ENCODE measurements at places on chromosomes 12 and 14.

DNA sequence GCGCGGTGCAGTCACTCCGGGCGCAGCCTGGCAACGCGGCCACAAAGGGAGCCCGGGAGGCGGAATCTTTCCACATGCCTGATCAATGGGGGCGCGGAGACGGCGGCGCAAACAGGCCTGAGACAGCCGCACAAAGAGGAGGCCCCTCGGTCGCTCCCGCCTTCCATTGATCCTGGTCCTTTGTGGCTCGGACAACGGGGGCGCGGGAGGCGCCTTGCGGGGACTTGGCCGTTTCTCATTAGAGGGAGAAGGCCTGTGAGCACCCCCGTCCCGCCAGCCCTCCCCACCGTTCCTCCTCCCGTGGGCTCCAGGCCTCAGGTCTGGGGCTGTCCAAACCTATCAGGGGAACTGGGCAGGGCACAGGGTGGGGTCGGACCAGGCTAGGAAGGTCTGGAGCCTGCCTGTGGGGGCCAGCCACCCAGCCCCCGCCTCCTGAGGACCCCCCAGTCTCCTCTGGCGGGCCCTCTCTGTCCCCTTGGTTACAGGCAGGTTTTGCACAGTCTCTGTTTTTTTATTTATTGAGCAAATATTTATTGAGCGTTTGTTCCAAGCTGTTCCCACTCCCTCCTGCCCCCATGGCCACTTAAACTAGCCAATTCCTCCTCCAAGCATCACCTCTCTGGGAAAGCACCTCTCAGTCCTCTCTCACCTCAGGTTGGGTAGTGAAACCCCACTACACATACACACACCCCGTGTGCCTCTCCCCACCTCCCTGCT is 29.0 kb upstream of the MSI1 start:
- no peak for DNase-seq

- DNase-seq = no peak
Measured at GRCh38 chr12:8781381-8782127, 40.9 kb upstream of the A2ML1 start.

DNA sequence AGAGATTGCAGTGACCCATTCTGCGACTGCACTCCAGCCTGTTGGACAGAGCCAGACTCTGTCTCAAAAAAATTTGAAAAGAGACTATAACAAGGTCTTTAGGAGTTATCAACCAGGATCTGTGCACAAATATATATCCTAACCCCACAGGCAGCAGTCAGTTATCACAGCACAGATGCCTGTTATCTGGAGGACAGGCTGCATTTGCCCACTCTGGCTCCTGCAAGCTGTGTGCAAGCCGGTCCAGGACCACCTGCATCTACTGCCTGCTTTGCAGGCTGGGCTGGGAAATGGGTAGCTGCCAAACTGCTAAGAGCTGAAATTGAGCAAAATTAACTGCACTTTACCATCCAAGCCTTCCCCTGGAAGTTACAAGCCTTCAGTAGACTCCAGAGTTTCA is 21.4 kb upstream of the RCOR1 start:
- DNase-seq = no peak

GRCh38 chr12:31205054-31205453 is 120.9 kb downstream of the SINHCAF start:
- no peak for DNase-seq

- DNase-seq = no peak
Measured at GRCh38 chr12:126570566-126570965, 1505.3 kb downstream of the AACS start.

GRCh38 chr14:70700955-70701585 is 59.4 kb downstream of the TTC9 start:
- no peak for DNase-seq

DNA sequence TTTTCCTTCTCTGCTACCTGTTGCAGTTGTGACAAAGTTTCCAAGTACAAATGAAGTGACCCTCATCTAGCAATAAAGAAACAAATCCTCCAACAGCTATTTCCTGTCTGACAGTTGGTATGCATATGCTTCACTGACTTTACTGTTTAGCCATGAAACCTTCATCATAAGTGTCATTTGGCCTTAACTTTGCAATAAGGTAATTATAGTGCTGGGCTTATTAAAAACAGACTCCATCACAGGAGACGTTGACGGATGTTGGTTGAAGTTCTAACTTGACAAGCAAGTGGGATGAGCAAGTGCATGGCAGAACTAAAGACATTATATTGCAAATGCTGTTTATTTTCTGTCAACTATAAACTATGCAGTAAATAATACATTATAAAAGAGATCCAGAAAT is 425.2 kb downstream of the RPS29 start:
- DNase-seq = no peak

Data from Peyer's patch (tissue), 4 donors.